ENCODE measurements at places on chromosomes 13 and 19. TPM values are rescaled to one million over a fixed set of nuclear protein-coding genes. Genes with fewer than 3 reads are reported as not detected.

The PROZ gene
- total RNA-seq = not detected

The ZNF99 gene
- not detected for total RNA-seq

The ZNF43 gene
- 29.9 TPM for total RNA-seq

The CEACAM8 gene
- not detected for total RNA-seq

The C2CD4C gene
- 0.08 TPM for total RNA-seq

GRCh38 chr13:22412452-22412851 is 741.6 kb downstream of the FGF9 start:
- H3K4me3 ChIP-seq = no peak overlapping the region
- DNase-seq = no peak
- no peaks in the 10 kb centered on the region for H3K4me1 ChIP-seq
- H3K36me3 ChIP-seq = no peaks in the 10 kb centered on the region
- no peaks in the 10 kb centered on the region for H3K27me3 ChIP-seq

DNA sequence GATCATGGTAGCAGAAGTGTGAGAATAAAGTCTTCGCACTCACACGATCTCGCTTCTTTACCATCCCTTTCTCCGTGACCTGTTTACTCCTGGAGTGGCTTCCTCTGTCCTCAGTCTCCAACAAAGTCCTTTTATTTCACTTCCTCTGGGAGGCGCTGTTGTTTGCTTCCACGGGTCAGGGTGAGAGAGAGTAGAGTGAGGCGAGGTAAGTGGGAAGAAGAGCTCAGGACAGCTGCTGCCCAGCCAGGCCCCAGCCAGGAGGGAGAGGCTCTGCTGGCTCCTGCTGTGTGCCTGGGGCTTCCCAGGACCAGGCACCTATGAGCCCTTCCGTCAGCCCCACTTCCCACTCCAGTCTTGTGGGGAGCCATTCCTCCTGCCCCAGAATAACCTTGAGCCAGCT is 242.1 kb downstream of the FGF9 start:
- H3K4me3 ChIP-seq = no peak overlapping the region
- DNase-seq = no peak
- no peaks in the 10 kb centered on the region for H3K36me3 ChIP-seq
- H3K4me1 ChIP-seq = no peaks in the 10 kb centered on the region
- H3K27ac ChIP-seq = no peak overlapping the region

DNA sequence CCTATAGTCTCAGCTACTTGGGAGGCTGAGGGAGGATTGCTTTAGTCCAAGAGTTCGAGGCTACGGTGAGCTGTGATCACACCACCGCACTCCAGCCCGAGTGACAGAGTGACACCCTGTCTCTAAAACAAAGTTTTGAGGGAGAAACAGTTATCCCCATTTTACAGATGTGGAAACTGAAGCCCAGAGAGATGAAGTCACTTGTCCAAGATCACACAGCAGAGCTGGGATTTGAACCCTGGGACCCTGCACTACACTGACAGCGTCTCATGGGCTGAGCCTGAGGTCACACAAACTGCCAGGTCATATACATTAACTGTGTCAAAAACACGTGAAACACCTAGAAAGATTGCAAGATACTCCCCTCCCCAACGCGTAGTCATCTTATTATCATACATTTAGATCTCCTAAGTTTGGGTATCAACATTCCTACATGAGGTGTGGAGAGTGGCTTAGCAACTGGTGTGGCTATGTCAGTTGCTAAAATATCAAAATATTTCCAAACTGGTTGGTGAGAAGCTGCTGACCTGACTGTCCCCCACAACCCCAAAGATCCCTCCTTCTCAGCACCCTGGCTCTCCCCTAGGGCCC is 8.2 kb downstream of the FCGBP start:
- no peak for DNase-seq
- peaks cover 9% of the 10 kb centered on the region for H3K4me1 ChIP-seq
- H3K36me3 ChIP-seq = peaks cover 2% of the 10 kb centered on the region
- no peak overlapping the region for H3K4me3 ChIP-seq
- H3K27me3 ChIP-seq = peaks cover 3% of the 10 kb centered on the region

GRCh38 chr13:78657699-78658629 is 991 bp downstream of the OBI1 start:
- no peak for DNase-seq
- no peaks in the 10 kb centered on the region for H3K27me3 ChIP-seq
- peaks cover 36% of the 10 kb centered on the region for H3K4me1 ChIP-seq
- H3K27ac ChIP-seq = peak overlapping the region; percentile 74

GRCh38 chr13:29131881-29132668 is 311.9 kb downstream of the MTUS2 start:
- no peaks in the 10 kb centered on the region for H3K36me3 ChIP-seq
- peaks cover under 1% of the 10 kb centered on the region for H3K27me3 ChIP-seq
- H3K4me3 ChIP-seq = no peak overlapping the region
- DNase-seq = no peak

DNA sequence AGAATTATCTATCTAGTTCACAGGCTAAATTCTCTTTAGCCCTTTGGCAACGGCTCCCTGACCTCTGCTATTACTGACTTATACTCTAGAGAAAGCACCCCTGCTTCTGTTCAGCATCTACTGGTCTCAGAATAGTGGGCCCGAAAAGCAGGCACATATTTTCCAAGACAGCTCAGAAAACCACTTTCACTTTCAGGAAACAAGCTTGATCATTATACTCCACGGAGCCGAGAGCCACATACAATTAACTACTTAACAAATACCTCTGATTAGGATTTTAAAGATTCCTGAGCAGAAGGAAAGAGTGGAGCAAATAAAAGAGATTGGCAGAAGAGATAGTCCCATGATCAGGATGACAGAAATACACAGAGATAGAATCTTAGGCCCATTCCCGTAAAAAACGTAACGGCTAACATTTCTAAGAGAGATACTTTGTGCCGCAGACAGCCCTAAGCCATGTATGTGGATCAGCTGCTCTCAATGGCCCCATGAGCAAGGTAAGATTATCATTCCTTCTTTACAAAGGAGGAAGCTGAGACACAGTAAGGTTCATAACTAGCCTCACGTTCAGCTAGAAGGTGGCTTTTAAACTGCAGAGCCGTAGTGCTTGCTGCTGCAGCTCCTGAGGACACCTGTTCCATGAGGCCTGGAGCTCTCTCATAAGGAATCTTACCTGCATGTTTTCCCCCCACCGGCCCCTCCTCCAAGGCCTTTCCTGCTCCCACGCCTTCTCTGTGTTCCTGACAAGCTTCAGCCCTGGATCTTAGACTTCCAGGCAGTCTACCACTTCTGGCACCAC is 227.2 kb downstream of the FOXO1 start:
- peak overlapping the region; percentile 73 for H3K27ac ChIP-seq
- peaks cover 33% of the 10 kb centered on the region for H3K4me1 ChIP-seq
- no peaks in the 10 kb centered on the region for H3K36me3 ChIP-seq
- DNase-seq = no peak

DNA sequence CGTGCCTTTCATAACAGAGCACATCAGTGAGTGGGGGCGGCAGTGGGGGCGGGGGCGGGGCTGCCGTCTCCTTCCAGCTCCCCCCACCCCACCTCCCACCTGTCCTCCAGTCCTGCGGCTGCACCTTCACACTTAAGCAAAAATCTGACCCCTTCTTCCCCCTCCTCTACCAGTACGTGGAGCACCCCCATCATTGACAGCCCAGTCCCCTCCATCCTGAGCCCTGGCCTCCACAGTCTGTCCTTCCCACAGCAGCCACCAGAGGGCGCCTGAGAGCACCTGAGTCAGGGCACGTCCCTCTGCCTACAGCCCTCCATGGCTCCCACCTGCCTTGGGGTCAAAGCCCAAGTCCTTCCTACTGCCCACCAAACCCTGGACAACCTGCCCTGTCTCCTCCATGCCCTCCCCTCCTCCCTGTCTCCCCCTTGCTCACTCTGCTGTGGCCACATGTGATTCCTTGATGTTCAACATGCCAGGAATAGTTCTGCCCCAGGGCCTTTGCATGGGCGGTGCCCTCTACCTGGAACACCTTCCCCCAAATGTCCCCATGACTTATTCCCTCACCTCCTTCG is 4.0 kb downstream of the EBI3 start:
- no peaks in the 10 kb centered on the region for H3K27me3 ChIP-seq
- peak; percentile 63 for DNase-seq
- H3K36me3 ChIP-seq = peaks cover 6% of the 10 kb centered on the region
- H3K4me3 ChIP-seq = peak overlapping the region; percentile 32
- H3K27ac ChIP-seq = peak overlapping the region; percentile 40

DNA sequence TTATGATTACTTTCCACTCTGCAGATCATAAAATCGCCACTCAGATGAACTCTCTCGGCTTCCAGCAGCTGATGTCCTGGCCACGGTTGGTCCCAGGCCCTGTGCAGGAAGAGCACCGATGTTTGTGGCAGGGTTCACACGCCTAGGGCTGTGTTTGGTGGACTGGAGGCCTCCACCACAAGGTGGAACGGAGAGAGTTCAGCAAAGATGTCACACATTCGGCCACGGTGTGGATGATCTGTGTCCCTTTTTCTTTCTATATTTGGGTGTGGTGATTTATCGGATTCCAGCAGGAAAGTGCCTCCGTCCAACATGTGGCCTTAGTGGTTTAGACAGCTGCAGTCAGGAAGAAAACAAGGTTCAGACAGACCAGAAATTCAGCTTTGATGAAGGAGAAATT is 521 bp upstream of the SHISA2 start:
- DNase-seq = no peak
- H3K27me3 ChIP-seq = peaks cover 52% of the 10 kb centered on the region
- peaks cover 35% of the 10 kb centered on the region for H3K4me1 ChIP-seq
- H3K4me3 ChIP-seq = peak overlapping the region; percentile 81

DNA sequence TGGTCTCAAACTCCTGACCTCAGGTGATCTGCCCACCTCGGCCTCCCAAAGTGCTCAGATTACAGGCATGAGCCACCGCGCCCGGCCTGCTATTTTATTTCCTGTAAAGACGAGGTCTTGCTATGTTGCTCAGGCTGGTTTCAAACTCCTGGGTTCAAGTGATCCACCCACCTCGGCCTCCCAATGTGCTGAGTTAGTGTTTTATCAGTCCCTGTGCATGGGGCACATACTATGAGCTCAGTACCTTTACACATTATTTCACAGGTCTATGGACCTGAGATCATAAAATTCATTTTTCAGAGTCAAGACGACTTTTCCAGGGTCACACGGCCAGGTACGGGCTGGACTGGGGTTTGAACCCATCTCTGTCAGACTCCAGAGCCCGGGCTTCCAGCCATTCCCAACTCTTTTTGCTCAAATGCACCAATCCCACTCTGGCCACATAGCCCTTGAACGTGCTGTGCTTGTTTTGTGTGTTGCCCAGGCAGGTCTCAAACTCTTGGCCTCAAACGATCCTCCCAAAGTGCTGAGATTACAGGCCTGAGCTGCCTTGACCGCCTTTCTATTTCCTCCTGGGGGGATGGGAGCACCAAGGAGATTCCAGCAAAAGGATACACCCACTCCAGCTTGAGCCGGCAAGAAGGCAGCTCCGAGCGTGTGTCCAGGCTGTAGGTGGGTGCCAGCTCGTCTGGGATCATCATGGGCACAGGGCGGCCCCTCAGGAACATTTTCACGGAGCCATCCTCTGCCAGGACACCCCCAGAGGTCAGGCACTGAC is 1.1 kb downstream of the EML2 start:
- H3K27ac ChIP-seq = no peak overlapping the region
- no peak for DNase-seq
- H3K4me1 ChIP-seq = peaks cover 28% of the 10 kb centered on the region
- H3K36me3 ChIP-seq = peaks cover 18% of the 10 kb centered on the region
- no peaks in the 10 kb centered on the region for H3K27me3 ChIP-seq
- H3K4me3 ChIP-seq = peak overlapping the region; percentile 96

- no peaks in the 10 kb centered on the region for H3K36me3 ChIP-seq
- no peak overlapping the region for H3K27ac ChIP-seq
- no peaks in the 10 kb centered on the region for H3K4me1 ChIP-seq
- H3K4me3 ChIP-seq = no peak overlapping the region
- DNase-seq = no peak
- no peaks in the 10 kb centered on the region for H3K27me3 ChIP-seq
Observed at GRCh38 chr19:8935460-8935859, 74.7 kb downstream of the MUC16 start.

GRCh38 chr19:45146741-45147205 is 14.0 kb downstream of the NKPD1 start:
- no peak overlapping the region for H3K4me3 ChIP-seq
- no peak overlapping the region for H3K27ac ChIP-seq
- no peak for DNase-seq
- H3K27me3 ChIP-seq = peaks cover 6% of the 10 kb centered on the region

DNA sequence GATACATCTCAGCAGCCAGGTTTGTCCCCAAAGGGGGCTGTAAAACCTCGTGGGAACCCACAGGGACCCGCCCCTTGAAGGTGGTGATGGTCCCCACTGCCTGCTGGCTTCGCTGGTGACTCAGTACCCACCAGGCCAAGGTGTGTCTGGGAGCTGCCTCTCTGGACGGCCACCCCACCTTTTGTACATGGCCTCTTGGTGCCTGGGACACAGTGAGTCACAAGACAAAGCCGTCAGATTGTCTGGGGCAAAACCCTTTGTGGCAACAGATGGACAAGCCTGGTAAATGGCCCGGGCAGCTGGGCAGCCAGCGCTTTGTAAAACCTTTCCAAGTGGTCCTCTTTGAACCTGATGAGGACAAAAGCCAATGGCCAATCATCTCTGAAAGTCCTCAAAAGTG is 27.9 kb upstream of the KLF2 start:
- H3K27ac ChIP-seq = no peak overlapping the region
- no peak overlapping the region for H3K4me3 ChIP-seq
- no peaks in the 10 kb centered on the region for H3K4me1 ChIP-seq
- H3K27me3 ChIP-seq = peaks cover 15% of the 10 kb centered on the region
- DNase-seq = no peak

DNA sequence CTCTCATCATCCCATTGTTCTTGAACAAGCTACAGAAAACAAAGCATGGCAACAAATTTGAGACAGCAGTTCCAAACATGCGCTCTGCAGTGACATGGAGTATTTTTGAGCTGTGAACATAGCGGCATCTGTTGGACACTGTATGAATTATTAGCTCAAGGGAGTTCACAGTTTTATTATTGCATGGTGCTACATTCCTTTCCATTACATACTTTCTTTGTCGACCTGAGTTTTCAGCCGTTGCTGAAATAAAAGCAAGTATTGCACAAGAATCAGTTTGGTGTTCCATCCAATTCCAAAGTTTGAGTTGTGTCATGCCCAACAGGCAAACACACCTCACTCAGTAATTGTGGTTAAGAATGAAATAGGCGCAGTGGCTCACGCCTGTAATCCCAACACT is 30.1 kb upstream of the METTL21C start:
- H3K4me1 ChIP-seq = peaks cover 13% of the 10 kb centered on the region
- H3K4me3 ChIP-seq = no peak overlapping the region
- DNase-seq = no peak
- no peak overlapping the region for H3K27ac ChIP-seq

- no peak for DNase-seq
- no peaks in the 10 kb centered on the region for H3K27me3 ChIP-seq
- H3K4me3 ChIP-seq = no peak overlapping the region
- H3K27ac ChIP-seq = no peak overlapping the region
- H3K36me3 ChIP-seq = peaks cover 6% of the 10 kb centered on the region
Observed at GRCh38 chr19:1111641-1112267, 8.0 kb downstream of the GPX4 start.

All from activated T-helper 1 cell treated with anti-CD3 and anti-CD28 coated beads, Interleukin-12 subunit alpha, Interleukin-12 subunit beta, Interleukin-2, Interleukin-4 antibody, amounts not matched to agents 30 ng/mL and 10 ng/mL and 1 ng/mL, durations not matched to agents 14 hours and 24 hours and 36 hours (primary cell).